ENCODE measurements at places on chromosomes 7 and 10. TPM values are rescaled to one million over a fixed set of nuclear protein-coding genes. Genes with fewer than 3 reads are reported as not detected.

NOM1 gene
- total RNA-seq, result 17.6 TPM

HACD1 gene
- total RNA-seq, result 11.6 TPM

SEMA3C gene
- total RNA-seq, result 17.2 TPM

UNC5B gene
- total RNA-seq, result 22.6 TPM

OGDH gene
- total RNA-seq, result 132 TPM

DPYSL4 gene
- 0.60 TPM for total RNA-seq

SEMA4G gene
- total RNA-seq, result 6.1 TPM

ARL4A gene
- total RNA-seq, result 21.6 TPM

MTPN gene
- total RNA-seq, result 101 TPM

PDK4 gene
- total RNA-seq, result 45.0 TPM

FRMPD2 gene
- total RNA-seq, result 0.47 TPM

TLX1 gene
- total RNA-seq, result not detected

GIMAP2 gene
- 19.5 TPM for total RNA-seq

CTAGE15 gene
- 2.2 TPM for total RNA-seq

HECW1 gene
- total RNA-seq, result 0.50 TPM

SLC26A4 gene
- 2.5 TPM for total RNA-seq

All from kidney (tissue), 22 donors.